ENCODE measurements at places on chromosomes 11 and 22.

DNA sequence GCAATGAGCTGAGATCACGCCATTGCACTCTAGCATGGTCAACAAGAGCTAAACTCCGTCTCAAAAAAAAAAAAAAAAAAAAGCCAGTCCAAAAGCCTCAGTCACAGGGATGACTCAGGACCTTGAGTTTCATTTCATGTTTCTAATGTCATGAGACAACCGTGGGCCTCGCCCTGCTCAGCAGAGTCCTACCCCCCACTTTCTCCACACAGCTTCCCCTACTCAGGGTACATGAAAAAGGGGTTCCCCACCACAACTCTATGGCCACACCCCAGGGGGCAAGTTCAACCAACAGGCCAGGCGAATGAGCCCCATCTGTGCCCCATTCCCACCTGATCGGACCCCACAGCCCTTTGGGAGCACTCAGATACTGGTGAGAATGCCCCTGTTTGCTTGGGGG lies 24.3 kb upstream of the ADA2 start:
- no peak for DNase-seq

GRCh38 chr11:2768471-2769408 lies 68.9 kb upstream of the KCNQ1OT1 start:
- DNase-seq: no peak

DNA sequence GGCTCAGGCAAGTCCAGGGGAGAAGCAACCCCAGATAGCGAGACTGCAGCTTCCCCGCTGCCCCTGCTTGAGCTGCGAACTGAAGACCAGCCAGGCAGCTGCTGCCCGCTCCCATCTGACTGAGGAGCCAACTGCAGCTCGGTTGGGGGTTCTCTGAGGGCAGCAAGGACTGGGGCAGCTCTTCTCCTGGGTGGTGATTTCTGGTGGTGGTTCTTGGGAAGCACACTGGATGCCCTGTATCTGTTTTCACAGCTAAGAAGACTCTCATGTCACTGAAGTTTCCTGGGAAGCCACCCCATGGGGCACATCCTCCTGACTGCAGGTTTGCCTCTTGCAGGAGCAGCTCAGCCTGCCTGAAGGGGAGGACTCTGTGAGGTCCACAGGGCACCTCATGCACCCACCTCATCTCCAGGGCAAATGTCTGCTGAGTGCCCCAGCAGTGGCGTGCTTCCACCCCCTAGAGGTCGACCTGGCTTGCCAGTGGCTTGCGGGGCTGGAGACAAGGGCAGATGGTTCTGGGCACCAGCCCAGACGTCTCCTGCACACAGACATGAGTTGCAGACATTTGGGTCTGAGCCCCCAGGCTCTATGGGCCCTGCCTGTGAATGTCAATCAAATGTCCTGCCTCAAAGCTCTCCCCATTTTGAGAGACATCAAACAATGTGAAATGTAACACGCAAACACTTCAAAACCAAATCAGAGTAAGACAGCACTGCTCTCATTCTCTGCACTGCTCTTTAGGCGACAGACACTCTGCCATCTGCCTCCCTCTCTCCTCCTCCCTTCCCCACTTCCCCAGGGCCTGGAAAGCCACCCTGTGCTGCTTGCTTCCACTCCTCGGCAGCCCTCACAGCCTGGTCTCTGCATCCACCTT lies 800.9 kb downstream of the BRD1 start:
- DNase-seq: no peak

DNA sequence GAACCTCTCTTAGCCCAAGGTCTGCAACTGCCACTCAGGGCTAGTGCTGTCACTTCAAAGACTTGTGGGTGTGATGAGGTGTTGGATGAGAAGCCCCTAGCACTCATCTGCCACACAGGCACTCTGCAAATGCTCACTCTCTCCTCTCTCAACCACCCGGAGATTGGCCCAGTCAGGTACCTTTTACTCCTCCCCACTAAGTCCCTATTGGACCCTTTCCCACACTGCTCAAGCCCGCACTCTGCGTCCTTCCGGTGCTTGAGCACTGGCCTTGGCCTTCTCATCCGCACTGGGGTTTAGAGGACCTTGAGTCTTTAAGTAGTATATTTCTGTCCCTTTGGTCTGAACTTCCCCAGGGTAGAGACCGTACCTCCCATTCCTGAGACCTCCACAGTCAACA lies 308.0 kb downstream of the NXPE2 start:
- no peak for DNase-seq

- DNase-seq: peak; percentile 63
Measured at GRCh38 chr22:45645526-45646414, 25.9 kb upstream of the ATXN10 start.

- DNase-seq: no peak
Measured at GRCh38 chr11:23974601-23975000, 522.3 kb upstream of the LUZP2 start.

- no peak for DNase-seq
Measured at GRCh38 chr11:74780248-74781005, 31.8 kb downstream of the RNF169 start.

DNA sequence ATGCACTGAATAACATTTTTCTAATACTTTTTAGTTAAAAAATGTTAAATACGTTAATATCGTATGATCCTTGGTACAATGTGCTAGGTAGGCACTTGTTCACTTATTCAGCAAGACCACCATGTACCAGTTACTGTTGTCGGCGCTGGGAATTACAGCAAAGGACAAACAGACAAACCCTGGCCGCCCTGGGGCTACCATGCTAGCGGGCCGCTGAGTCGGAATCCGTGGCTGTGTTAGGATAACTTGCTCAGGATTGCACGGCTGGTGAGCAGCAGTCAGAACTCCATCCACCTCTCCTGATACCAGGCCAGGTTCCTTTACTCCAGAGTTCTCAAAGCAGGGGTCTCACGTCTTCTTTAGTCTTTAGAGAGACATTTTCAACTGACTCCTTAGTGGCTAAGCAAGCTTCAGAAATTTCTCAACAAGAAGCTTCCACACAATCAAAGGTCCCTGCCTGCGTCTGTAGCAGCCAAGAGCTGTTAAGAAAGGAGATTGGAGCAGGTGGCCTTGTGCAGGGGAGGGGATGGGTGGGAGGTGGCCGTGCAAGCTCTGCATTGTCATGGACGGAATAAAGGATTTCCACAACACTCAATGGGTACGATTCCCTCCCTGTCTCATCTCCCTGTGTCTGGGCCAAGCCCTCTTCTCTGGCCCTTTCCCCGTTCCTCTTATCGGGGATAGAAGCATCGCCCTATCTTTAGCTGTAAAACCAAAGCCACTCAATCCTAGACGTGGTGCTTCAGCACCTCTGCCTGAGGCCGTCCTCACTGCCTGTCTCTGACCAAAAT lies 39.8 kb upstream of the NNMT start:
- no peak for DNase-seq

- DNase-seq: no peak
Measured at GRCh38 chr22:37300551-37301017, 18.3 kb downstream of the CYTH4 start.
